ENCODE measurements at places on chromosomes 4 and X.

GRCh38 chr4:99378876-99379275 is 26.3 kb upstream of the ADH1C start:
- DNase-seq = no peak

DNA sequence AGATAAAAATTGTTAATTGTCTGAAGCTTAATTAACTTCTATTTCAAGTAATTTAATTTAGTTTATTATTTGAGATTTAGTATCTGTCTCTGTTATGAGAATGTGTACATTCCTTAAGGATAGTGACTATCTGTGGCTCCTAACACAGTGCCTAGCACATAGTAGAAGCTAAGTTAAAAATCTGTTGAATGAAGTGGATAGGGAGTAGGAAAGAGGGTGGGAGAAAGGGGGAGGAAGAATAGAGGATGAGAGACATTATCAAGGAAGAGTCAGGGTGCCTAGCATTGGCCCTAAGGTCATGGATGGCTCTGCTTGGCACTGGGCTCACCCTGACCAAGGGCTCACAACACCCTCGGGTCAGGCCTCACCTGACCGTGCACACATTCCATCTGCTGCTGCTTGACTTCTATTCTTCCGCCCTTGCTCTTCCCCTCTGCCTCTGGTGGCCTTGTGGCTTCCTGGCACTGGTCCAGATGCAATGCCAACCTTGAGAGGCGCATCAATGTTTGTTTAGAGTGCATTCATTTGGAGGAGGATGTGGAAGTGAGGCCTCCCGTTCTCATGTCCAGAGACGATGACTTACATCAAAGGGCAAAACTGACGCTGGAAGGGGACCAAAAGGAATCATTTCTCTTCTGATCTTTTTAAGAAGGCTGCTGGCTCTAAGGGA is 42.3 kb downstream of the TRIM2 start:
- DNase-seq = no peak

DNA sequence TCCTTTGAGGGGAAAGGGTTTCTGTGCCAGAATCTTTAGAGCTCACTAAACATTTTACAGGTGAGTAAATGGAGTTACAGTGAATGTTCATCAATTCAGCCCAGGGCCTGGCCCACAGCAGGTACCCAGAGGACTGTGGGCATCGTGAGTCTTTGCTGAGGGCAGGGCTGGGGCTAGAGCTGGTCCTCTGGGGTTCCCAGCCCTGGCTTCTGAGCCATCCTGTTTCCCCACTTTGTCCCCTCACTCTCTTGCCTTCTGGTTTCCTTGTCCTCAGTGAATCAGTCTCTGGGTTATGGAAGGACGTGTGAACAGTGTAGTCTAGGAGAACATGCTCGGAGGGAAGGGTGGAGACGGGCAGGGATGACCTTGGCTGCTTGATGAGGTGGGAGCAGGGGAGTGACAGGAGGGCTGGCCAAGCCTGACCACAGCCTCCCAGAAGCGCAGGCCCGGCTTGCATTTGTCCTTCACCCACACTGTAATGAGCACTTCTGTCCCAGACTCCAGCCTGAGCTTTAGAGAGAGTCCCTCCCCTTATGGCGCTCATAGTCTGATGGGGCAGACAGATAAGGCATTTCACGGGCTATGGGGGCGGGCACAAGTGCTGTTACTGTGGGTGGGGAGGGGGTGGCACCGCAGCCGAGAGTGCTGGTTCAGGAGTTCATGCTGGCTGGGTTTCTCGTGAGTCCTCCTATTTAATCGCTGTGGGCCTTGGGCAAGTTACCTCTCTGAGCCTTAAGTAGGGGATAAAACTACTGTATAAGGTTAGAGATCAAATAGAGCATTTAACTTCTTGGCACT is 17.3 kb downstream of the TBC1D14 start:
- DNase-seq = peak; percentile 37

GRCh38 chr4:102454268-102454667 is 46.9 kb upstream of the NFKB1 start:
- DNase-seq = no peak

DNA sequence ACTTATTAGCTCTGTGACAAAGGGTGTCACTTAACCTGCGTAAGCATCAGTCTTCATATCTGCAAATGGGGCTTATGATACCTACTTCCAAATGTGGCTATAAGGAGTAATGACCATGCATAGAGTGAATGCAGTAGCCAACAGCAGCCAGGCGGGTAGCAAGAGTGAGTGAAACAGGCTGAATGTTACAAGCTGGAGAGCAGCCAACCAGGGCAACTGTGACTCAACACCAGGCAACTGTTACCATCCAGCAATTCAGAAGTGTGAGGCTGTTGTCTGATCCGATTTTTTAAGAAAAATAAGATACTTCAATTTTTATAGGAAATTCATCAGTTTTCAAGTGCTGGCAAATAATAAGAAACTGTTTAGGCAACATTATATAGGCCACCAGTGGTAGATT is 270.2 kb upstream of the TAPT1 start:
- DNase-seq = no peak

DNA sequence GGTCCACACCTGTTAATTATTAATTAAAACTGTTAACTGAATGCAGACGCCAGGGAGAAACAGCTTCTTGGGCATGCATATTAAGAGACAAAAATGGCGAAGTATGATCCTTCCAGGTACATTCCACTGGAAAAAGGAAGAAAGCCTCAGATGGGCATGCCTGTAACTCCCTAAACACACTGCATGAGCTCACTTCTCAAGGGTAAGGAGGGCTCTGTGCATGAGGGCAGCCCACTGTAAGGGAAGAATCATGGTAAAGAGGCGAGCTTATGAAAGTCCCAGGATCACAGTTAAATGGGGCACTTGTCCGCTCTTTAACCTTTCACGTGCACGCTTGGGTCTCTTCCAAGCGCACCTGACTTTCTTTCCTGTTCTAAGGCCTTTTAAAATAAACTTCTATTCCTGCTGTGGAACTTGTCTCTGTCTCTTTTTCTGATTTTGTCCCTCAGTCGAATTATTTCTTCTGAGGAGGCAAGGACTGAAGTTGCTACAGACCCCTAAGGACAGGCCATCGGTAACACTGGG is 321.7 kb downstream of the PPP1R2C start:
- no peak for DNase-seq

- no peak for DNase-seq
Observed at GRCh38 chr4:1632109-1633104, 51.7 kb downstream of the FAM53A start.

DNA sequence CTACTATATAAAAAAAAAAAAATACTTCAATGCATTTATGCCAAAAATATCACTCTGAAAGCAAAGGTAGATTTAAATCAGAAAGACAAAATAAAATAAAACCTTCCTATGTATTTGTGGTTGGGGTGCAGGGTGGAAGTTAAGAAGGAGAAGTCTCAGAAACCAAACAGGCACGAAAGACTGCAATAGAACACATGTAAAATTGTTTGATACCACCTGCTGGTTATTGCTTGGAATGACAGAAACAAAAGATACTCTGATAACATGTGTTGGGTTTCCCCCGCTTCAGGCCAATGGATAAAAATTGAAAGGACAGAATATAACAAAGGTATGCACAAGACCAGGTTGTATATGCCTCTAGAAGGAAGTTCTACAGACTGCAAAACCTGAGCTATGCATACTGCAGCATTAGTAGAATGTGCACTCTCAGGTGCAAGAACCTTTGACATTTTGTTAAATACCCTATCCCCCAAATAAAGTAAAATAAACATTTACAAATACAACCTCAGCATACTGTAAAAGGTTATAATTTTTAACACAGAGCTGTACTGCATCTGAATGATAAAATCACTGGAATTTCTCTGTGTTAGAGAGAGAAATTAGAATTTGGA is 118.8 kb downstream of the GABRA2 start:
- no peak for DNase-seq

- no peak for DNase-seq
Observed at GRCh38 chr4:36676139-36677050, 395.0 kb downstream of the DTHD1 start.

DNA sequence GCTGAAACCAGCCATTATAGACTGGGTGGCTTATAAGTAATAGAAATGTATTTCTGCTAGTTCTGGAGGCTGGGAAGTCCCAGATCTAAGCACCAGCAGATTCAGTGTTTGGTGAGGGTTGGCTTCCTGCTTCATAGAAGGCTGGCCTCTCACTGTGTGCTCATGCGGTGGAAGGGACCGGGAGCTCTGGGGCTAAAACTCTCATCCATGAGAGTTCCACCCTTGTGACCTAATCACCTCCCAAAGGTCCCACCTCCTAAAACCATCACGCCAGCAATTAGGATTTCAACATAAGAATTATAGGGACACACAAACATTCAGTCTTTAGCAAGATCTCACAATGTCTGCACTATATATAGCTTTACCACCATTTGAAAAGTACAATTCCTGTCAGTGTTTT is 215.2 kb downstream of the CBR4 start:
- no peak for DNase-seq

DNA sequence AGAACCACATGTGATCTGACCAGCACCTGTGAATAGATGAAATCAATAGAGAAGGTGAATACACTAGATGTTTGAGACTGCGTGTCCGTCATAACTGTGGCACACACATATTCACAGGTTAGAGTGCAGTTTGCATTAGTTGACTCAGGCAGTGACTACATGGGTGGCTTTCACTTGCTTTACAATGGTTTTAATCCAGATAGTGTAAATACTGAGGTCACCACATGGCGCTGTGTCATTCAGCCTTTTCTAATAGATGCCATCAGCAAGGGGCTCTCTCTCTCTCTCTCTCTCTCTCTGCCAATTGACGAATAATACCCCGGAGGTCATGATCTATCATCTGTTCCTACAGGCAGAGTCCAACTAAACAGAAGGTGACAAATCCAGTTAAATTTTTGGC is 30.7 kb upstream of the FGF13 start:
- no peak for DNase-seq

DNA sequence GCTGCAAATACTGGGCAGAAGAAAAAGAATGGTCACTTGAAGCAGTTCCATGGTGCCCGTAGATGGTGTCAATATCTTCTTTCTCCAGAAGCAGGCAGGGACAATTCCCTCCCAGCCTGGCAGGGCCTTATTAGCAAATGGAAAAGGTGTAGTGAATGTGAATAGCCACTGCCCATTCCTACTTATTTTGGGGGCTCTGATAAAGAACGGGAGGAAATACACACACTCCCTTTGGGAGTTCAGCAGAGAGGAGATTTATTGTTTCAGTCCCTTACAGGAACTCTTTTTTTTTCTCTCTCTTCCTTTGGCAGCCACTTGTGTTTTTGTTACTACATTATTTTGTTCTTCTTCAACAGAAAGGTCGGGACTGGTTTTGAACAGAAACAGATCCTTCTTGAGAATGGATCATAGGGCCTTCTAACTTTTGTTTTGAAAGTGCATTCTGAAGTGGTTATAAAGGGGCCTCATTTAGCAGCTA is at the start of gene EMCN:
TSS of gene EMCN (minus strand) at position 159 of the 478 bp plus-strand sequence. CDS start at position 51, 108 bp downstream.
- DNase-seq = no peak

GRCh38 chr4:102416765-102417164 is 71.5 kb upstream of the SLC39A8 start:
- DNase-seq = no peak
